ENCODE measurements at places on chromosomes 6 and 20. TPM values are rescaled to one million over a fixed set of nuclear protein-coding genes. Genes with fewer than 3 reads are reported as not detected.

DNA sequence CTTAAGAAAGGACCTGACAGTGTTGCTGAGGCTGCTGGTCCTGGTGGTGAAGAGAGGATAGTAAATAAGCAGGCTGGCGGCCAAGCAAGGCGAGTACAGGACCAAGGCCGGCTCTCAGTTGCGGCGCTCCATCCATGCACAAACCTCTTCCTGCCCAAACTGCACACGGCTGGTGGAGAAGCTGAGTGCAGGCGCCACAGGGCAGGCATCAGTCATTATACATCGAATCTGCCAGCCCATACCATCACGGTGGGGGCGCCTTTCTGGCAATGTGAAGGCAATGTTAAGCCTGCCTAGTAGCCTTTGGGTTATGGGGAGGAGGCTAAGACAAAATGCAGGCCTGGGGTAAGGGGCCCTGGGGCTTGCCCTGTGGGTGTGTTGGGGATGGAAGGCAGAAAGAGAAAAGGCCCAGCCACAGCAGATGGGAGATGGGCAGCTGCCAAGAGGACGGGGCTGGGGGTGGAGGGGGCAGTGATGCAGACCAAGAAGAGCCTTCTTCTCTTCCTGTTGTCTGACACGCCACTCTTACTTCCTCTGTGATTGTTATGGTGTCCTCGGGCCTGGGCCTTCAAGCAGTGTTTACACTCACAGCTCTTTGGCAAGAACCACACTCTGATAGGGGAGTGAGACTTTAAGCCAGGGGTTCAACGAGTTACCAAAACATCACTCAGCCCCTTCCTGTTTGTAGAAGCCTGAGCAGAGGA is 20.3 kb upstream of the KCNK16 start:
- DNase-seq, result no peak

DNA sequence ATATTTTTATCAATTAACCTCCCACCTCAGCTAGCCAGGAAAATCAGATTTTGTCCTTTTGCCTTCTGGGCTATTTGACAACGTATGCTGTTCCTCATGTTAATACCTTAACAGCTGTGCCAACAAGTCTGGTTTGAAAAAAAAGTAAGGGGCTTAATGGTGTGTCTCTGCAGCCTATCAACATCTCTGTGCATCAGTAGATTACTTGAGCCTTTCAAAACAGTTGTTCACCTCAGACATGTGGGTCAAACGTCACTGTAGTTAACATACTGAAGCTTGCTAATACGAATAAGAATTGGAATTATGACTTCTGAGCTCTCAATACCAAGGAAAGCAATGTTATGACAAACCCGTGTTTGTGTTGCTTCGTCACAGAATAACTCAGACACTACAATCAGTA is 23.0 kb downstream of the CEP57L1 start:
- no peak for DNase-seq

DNA sequence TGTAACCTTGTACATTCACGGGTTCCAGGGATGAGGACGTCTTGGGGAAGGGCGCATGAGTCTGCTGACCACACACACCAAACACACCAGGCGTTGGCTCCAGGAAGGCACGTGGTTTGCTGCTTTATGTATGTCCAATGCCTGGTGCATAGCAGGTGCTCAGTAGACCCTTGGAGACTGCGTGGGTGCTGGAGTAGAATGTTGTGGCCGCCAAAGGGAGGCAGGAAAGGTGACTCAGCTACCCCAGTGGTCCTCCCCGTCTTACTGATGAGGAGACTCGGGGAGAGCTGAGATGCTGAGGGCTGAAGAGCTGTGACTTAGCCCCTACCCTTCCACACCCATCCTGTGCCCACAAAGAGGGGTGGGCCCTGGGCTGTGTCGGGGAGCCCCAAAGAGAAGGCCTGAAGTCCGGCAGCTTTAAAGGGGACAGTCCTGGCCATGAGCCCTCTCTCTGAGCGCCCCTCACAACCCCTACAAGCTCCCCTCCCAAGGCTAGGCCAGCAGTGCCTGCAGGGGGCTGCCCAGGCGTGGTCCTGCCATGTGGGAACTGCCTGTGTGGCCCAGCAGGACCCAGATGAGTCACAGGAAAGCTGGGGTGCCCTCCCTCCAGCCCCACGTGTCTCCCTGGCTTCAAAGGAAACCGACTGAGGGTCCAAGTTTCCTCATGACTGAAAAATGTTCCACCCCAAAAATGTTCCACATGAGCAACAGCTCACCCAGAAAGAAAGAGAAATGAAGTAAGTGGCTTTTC is 28.0 kb upstream of the PTGIS start:
- DNase-seq, result no peak

DNA sequence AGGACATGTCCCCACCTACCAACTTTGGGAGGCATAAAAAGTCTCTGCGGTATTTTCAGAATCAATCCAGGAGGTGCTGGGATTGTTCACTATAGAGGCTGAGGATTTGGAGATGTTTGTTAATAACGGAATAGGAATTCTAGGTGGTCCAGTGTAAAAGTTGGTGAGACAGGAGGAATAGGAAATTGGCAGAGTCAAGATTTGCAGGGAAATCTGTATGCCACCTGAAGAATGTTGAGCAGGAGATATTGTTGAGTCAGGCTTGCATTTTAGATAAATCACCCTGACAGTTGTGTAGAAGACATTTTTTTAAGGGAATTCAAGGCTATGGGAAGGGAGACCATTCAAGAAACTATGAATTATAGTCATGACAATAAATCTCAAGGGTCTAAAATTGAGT is 124.8 kb downstream of the COL12A1 start:
- no peak for DNase-seq

- DNase-seq, result no peak
Observed at GRCh38 chr20:62741701-62742491, 33.3 kb downstream of the NTSR1 start.

The C20orf144 gene
- total RNA-seq, result under 0.01 TPM

The DHX16 gene
- 34.8 TPM for total RNA-seq

Measured in fibroblast of lung (primary cell).